ENCODE measurements at places on chromosomes 5 and 9.

GRCh38 chr5:1779021-1779680 is 20.5 kb downstream of the MRPL36 start:
- DNase-seq: no peak

DNA sequence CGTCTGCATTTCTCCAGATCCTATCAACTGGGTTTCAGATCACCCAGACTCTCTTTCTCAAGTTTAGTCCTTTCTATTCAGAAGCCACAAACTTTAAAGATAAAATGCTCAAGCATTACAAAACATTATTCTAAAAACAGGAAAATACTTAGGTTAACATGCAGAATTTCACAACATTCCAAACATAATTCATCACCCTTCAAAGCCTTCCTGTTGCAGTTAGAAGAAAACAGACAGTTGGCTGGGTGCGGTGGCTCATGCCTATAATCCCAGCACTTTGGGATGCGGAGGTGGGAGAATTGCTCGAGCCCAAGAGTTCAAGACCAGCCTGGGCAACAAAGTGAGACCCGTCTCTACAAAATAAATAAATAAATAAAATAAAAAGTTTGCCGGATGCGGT is 7.7 kb upstream of the OCLN start:
- DNase-seq: no peak

GRCh38 chr5:96822686-96823459 is 15.1 kb upstream of the ERAP1 start:
- no peak for DNase-seq

GRCh38 chr9:11962327-11962726 is 730.9 kb upstream of the TYRP1 start:
- no peak for DNase-seq

DNA sequence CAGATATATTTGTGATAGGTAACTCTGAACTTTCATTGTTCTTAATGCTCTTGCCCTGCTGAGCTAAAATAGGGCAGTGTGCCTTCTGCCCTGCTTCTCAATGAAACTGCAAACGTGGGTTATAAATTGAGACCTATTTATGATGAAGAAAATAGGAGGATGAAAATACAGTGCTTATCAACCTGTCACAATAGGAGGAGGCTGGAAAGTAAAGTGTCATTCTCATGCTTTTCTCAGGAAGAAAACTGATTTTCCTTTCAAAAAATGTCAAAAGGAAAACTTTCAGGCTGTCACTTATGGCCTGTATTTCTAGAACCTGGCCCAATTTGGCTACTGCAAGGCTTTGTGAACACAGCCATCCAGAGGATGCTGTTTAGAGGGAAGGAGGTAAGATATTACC is 130.3 kb upstream of the TUSC1 start:
- no peak for DNase-seq

DNA sequence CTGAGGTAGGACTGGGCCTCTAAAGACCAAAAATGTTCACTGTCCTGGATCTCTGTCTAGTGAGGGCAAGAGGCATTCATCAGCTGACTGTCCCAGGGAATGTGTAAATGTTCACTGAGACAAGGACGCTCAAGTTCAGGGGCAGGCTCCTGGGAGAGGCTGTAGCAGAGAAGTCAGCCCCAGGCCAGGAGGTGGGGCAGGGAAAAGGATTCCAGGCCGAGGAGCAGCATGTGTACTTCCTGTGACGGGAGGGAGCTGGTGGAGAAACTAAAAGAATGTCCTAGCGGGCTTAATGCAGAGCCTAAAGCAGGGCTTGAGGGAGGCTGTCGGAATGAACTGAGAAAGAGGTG is 205.8 kb downstream of the GABBR2 start:
- no peak for DNase-seq

DNA sequence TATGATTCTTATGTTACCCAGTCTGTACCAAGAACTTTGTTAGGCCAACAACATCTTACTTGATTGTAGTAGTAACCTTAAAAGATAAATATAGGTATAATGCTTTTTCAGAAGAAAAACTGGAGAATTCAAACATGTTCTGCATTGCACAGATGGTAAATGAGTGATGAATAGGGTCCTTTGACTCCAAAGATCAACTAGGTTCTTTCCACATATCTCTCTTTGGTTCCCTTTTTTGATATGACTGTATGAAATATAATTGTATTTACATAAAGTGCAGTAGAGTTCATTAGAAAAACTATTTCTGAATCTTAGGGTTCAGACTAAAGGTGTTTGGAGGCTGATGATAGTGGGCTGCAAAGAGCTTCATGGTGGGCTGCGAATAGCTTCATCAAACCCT is 150.5 kb upstream of the CDKN2B start:
- DNase-seq: no peak

DNA sequence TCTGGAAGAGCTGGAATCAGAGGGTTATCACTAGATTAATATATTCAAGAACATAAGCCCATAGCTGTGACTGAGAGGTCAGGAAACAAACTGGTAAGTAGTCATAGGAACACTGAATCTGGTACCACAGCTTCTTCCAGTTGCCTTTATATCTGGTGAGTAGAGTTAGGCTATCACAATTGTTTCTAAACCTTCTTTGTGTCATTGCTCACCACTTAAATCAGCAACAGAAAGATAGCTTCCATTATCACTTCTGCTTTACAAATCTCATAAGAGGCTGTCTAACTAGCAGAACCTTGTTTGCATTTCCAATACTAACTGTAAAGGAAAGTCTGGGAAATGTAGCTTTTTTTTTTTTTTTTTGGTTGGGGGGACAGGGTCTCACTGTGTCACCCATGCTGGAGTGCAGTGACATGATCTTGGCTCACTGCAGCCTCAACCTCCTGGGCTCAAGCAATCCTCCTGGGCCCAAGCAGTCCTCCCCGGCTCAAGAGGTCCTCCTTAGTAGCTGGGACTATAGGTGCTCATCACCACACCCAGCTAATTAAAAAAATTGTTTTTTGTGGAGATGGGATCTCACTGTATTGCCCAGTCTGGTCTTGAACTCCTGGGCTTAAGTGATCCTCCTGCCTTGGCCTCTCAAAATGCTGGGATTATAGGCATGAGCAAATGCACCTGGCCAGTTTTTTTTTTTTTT is 22.0 kb downstream of the CDC42SE2 start:
- no peak for DNase-seq

GRCh38 chr9:89686126-89686525 is 81.3 kb downstream of the GADD45G start:
- DNase-seq: no peak

GRCh38 chr9:136112541-136112940 is 6.1 kb downstream of the TMEM250 start:
- DNase-seq: no peak

GRCh38 chr5:145917288-145917687 is 19.1 kb upstream of the SH3RF2 start:
- no peak for DNase-seq

DNA sequence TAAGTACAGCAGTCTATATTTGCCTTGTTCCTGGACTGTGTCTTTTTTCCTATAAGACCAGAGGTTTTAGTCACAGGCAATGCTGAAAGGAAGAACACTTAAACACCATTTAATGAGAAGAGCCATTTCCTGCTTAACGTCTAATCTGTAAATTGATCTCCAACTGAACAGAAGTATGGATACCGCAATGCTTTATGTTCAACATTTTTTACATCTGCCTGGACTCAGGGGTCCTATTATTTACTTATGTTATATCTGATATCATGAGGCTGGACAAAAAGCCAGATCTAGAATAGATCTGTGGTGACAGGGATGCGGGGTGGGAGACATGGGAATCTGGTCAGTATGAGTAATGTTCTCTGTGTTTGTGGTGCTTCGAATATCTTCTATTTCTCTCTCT is 334.6 kb upstream of the MPDZ start:
- no peak for DNase-seq

DNA sequence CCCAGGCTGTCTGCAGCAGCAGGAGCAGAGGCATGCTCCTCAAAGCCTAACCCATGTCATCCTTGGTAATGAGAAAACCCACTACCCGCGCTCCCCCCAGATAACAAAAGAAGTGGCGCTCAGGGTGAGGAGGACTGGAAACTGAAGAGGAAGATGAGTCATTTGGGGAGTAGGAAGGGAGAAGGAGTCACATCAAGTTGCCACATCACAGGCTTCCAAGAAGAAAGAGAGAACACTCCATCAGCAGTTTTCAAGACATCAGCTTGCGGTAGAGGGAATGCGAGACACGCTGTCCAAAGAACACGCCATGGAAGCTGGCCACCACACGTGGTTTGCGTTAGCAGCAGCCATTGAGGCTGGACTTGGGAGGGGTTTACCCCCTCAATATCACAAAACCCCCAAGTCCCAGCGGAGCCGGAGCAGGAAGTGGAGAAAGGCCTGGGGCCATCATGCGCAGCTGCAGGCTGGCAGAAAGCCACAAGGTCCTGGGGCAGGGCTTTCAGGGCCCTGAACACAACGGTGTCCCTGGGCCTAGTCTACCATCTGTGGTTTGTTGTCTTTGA is 41.5 kb downstream of the SH3PXD2B start:
- no peak for DNase-seq

DNA sequence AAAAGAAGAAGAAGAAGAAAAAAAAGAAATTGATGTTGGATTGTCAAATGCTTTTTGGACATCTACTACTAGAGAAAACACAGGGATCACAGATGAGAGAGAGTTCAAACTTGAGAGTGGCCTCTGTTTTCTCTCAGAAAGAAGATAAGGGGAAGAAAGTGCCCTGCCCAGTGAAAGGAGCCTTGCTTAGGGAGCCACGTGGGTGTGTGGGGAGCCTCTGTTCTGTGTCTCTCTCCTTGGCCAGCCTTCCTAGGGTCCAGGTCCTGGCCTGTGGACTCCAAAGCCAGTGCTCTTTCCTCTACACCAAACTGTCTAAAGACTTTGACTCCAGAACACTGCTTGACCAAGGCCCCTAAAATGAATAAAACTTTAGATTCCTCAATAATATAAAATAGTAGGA is 22.0 kb upstream of the COL15A1 start:
- DNase-seq: no peak

DNA sequence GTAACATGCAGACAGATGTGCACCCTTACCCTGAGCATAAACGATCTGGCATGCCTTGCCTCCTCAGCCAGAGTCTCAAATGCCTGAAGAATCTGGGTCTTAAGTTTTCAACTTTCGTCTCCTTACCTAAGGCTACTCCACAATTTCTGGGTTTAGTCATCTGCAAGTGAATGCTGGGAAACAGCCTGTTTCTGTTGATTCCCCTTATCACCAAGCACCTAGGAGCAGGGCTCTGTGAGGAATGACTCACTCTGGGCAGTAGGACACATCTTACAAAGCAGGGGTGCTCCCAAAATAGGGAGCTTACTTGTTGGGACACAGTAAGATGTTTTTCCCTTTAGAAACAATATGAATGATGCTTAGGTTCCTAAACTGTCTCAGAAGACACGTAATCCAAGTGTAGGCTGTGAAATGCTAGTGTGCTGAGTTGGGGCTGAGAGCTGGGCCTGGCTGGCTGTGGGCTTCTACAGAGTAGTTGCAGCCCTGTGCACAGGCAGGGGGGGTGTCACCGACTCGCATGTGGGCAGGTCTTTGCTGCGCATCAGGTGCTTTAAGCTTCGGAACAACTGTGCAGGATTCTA is 58.0 kb downstream of the DAP start:
- DNase-seq: no peak

- no peak for DNase-seq
These were observed 48.2 kb downstream of the RXRA start for GRCh38 chr9:134374301-134375010.

DNA sequence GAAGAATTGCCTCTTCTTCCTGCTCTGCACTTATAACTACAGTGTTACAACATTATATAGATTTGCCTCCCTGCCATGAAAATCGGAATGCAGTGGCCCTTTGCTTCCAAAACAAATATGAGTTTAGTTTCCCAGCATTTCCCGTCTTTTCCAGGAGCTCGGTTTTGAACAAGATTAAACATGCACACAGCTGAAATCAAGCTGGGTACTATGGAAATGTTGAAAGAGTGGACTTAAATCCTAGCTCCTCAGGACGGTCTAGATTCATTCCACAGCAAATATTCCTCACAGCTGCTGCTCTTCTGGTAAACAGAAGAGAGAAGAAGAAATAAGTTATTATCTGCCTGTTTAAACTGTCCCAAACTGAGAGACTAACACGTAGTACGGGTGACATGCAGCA is 161.4 kb downstream of the PIK3R1 start:
- no peak for DNase-seq

GRCh38 chr9:130698514-130698913 is 4.9 kb downstream of the EXOSC2 start:
- DNase-seq: no peak

- DNase-seq: no peak
These were observed 508.1 kb downstream of the NR2F1-AS1 start for GRCh38 chr5:93072831-93073459.

DNA sequence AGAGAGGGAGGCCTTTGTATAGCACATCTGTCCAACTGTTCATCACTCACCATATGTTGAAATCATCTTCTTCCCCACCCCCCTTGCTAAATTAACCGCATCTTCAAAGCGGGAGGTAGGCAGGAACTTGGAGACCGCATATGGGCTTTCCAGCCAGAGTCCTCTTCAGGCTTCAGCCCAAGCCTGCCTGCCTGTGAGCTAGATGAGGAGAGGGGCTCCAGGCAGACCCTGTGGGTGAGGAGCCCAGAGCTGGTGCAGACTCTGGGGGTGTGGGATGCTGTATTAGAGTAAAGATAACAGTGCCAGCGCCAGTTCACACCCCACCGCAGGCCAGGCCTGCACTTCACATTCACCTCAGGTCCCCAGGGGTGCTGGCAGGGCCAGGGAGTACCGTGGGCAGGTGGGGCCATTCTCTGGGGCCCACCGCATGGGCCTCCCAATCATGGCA is 16.2 kb downstream of the PRRC2B start:
- no peak for DNase-seq

GRCh38 chr5:172606156-172606785 is 34.8 kb upstream of the NEURL1B start:
- no peak for DNase-seq

DNA sequence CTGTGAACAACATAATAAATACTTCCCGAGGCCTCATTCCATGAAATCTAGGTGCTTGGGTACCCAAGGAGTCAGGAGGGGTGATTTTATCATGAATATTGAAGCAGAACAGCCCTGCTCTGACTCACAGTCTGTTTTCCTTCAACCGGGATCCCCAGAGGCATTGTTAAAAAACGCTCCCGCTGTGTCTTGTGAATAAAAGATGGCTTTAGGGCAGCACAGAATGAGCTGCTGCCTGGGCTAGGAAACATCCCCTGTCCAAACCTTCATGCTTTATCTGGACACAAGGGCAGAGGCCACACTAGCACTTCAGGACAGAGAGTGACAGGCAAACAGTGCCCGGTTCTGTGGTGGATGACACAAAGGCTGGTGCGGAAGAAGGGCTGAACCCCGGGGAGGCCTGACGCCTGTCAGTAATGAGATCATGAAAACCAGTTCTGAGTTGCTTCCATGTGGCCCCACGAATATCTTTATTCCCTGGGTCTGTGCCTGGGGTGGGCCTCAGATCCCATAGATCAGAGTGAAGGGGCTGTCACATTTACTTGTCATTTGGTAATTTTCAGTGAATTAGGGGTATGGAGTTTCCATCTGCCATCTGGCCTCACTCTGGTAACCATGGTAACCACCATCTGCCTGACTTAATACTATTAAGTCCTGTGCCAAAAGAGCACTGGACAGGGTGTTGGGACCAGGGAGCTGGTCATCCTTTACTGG is 2.6 kb downstream of the IGFBPL1 start:
- DNase-seq: no peak

Measured in mesothelial cell of epicardium (in vitro differentiated cells).